ENCODE measurements at places on chromosomes 12 and 14.

DNA sequence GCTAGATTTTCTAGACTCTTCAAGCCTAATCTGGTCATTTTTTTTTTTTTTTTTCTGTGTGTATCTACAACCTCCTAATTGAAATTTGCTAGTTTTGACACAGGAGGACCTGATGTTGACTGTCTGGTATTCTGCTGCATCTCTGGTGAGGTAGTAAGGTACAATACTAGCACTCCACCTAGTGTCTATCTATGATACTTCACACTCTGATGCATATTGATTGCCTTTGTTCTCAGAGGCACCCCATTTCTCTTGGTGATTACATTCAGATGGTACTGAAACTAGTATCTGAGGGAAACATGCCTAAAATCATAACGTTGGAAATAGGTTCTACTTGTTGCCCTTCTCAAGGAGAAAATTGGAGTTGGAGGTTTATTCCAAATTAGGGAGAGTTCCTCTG, 930.5 kb upstream of the NOVA1 start:
- no peak for DNase-seq

DNA sequence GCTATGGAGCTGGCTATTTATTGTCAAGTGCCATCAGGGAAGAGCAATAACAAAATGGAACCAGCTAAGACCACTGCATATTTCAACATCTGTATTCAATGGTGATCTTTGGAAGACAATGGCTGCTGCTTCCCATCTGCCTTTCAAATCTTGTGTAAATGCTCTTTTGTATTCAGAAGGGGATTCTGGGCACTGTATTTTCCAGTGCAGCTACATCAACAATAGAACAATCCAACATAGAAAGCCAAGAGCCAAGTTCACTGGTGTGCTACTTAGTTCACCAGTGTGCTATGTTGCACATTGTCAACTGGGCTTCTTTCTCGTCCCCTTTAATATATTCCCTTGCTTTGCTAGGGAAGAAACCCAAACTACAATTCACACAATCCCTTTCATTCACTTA, 128.8 kb upstream of the OR4E1 start:
- DNase-seq: no peak

GRCh38 chr12:94141892-94142291, 6.5 kb upstream of the PLXNC1 start:
- no peak for DNase-seq

DNA sequence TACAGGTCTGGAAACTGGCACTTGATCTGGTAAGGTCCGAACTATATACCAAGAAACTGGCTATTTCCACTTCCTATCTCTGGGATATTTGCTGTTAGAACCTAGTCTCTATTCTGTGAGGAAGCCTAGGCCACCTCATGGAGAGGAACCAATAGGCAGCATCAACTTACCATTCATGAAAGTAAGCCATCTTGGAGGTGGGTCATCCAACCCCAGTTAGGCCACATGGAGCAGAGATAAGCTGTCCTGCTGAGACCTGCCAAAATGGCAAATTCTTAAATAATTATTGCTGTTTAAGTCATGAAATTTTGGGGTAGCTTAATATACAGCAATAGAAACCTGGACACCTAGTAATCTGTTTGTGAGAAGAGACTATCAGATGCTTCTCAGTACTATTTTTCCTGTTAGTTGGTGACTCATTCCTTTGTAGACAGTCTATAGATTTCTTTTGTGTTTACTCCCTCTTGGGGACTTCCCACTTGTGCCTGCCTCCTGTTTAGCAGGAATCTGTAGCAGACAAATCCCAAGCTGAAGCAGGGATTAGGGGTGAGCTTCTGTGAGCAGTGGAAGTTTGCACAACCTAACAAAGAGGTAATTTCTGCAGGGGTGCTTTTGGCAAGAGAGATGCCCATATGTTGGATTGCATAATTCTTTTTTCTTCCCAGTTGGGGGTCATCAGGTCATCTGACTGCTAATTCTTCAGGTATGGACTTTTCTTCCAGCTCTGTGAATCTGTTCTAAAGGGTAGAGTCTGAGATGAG, 136.8 kb downstream of the IGF1 start:
- DNase-seq: no peak

DNA sequence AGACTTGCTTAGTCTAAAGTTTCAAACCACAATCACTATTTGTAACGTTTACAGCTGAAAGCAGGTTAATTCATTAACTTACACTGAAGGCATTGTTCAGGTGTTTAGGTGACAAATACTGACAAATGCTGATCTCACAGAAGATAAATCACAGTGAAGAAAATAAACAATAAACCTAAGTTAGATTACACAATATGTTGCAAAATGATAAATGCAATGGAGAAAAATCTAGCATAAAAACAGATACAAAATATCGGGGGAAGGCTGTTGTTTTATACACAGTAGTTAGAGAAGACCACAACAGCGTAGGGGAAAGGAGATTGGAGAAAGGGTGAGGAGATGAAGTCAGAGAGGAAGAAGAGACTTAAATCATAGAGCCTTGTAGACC, 3.0 kb downstream of the SCAF11 start:
- DNase-seq: no peak

- no peak for DNase-seq
Measured at GRCh38 chr12:100442403-100442802, 31.3 kb upstream of the NR1H4 start.

- no peak for DNase-seq
Measured at GRCh38 chr14:57549765-57550420, 56.2 kb upstream of the CCDC198 start.

DNA sequence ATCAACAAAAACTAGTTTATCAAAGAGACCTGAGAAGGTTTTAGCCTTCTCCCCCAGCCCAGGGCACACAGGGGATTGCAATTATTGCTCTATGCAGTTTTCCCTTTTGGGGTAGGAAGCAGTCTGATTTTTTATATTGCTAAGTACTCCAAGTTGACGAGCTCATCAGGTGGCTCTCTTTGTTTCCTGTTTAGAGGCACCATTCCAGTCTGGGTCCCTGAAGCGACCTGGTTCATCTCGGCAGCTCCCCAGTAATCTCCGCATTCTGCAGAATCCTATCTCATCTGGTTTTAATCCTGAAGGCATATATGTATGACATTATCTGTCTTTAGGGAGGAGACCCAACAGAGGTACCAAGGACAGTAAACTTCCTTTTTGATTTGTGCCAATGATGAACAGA, 56.3 kb downstream of the BHLHE41 start:
- no peak for DNase-seq

Data from stimulated activated CD8-positive, alpha-beta memory T cell treated with anti-CD3 and anti-CD28 coated beads, Interleukin-7, amount 100 ng/mL, for 1 hour (primary cell).